ENCODE measurements at places on chromosomes 6 and 20.

DNA sequence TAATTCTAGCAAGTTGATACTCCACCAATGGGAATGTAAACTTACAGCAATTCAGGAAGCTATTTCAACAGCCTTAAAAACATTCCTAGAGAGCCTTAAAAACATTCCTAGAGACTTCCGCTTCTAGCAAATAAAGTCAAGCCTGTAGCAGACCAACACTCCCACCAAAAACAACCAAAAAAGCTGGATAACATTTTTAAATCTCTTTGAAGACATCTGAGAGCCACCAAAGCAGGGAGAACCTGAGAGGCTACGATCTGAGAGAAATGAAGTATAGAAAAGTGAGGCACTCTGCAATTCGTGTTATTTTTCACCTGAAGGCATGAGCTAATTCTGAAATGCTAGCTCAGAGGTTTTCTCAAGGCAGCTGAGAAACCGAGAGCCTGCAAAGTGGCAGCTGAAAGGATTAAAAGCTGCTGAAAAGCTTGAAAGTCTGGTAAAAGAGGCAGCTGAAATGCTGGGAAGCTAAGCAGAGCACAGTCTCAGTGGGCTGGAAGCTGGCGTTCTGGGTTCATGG, 20.9 kb downstream of the GPR63 start:
- DNase-seq: peak; percentile 6

GRCh38 chr6:167331565-167331964, 6.7 kb downstream of the TTLL2 start:
- no peak for DNase-seq

GRCh38 chr20:45469336-45470261, at the start of gene WFDC2:
Gene WFDC2 (plus strand): TSS chr20:45469753. CDS start chr20:45469782, 29 bp downstream.
- DNase-seq: no peak

- peak; percentile 62 for DNase-seq
These were observed at the start of gene COL21A1 for GRCh38 chr6:56246881-56247653. Gene COL21A1 (minus strand): TSS chr6:56247580. CDS start chr6:56182618, 64,962 bp downstream.

DNA sequence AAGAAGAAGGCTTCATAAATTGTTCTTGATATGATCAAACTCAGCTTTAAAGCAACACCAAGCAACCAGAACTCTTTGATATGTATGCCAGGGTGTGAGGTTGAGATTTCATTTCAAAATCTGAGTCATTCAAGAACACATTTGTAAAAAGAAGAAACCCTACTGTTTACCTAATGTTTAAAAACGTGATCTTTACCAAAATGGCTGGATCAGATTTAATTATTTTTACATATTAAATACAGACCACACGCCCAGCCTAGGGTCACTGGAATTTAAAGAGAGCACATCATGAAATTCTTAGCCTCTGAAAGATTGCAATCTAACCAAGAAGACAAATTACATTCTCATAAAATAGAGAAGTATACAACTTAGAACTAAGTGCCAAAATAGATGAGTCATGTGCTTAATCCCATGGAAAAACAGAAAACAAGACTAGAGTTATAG, 206.8 kb upstream of the SMLR1 start:
- DNase-seq: peak; percentile 45

GRCh38 chr20:44083220-44083933, 103.6 kb downstream of the JPH2 start:
- DNase-seq: peak; percentile 39

- peak; percentile 93 for DNase-seq
These were observed 59.8 kb upstream of the SYNJ2 start for GRCh38 chr6:157921685-157922367.

DNA sequence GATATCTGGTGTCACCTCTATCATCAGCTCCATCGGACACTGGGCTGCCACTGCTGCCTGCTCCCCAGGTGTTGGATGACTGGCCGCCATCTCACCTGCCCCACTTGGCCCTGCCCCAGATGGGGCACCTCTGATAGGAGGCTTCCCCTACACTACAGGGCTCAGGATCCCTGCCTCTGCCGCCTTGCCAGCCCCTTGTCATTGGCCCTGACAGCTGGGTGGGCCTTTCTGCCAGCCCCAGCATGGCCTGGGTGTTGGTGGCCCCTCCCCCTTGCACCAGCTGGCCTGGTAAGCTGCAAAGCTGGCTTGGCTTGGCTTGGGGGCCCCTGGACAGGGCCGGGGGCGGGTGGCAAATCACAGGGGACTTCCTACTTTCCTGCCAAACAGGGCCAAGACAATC, 10.6 kb downstream of the PACSIN1 start:
- DNase-seq: no peak

DNA sequence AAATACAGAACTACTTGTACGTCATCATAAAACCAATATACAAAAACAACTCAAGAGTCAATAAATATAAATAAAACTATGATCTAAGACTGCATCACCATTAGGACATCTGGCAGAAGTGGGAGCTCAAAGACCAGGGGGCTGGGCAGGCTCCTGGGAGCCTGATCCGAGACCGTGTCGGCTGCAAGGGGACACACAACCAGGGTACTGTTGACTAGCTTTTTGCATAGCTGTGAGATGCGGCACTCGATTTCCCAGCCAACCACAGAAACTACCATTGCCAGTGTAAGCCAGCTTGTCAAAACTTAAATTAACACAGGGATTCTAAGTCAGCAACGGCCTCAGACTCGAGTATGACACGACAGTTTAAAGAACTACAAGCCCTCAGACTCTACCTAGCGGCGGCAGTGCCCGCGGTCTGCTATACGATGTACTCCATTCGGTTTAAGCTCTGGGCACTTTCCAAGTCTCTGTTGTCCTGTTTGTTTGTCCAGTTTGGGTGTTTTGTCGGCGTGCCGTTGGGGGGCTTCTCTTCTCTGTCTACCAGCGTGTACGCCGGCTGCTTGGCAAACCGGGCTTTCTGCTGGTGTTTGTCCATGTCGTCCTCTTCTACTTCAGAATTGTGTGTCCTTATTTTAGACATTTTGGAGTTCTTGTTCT, 34.6 kb downstream of the JAG1 start:
- no peak for DNase-seq

DNA sequence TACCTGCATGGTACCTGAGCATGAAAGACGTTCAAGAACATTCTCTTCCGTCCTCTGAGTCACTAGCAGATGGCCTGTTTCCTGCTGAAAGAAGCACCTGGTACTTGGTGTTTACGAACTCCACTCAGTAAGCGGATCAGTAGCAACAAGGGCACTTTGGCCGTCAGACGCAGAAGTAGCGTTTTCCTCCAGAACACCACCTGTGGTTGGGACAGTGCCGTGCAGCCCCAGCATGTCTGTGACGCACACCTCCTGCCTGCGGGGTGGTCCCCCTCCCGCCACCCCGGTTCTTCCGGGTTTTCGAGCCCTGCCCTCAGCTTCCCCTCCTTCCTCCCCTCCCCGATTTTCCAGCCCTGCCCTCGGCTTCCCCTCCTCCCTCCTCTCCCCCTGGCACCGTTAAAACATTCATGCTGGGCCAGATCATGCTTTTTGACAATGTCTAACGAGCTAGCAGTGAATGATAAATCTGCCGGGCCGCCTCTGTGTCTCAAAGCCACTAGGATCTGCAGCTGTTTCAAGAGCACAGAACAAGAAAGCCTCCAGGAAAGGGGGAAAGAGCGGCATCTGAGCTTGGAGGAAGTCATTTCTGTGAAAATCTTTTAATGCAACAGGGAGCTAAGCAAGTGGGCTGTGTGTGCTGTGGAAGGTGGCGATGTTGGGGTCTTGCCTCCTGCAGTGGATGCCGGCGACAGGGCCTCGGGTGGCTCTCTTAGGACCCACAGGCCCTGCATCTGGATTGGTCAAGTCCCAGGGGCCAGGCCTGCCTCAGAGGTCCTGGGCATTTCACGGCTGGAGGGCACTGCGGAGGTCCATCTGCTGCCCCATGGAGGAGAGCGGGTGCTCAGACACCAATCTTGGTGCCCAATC, 207.9 kb downstream of the ERMARD start:
- no peak for DNase-seq

DNA sequence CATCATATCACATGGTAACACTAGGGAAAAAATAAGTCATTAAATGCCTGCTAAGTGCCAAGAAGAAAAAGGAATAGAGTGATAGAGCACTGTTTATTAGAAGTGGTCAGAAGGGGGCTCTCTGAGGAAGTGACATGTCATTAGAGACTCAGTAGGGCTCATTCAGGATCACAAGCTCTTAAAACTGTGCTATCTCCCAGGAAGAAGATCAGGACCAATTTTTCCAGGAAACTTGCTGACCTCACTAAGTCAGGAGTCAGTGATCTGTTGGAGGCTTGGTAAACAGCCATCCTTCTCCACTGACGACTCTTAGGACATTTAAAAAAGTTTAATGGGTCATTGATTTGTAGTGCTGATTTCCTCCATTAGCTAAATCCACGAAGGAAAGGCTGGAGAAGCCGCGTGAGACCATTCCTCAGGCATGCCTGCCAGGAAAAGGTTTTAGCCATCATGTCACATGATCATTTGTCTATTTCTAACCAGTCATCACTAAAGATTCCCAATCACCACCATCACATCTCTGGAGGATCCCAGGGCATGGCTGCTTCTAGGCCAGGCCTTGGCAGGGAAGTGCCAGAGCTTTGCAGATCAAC, 5.9 kb upstream of the PTPN1 start:
- DNase-seq: peak; percentile 40

DNA sequence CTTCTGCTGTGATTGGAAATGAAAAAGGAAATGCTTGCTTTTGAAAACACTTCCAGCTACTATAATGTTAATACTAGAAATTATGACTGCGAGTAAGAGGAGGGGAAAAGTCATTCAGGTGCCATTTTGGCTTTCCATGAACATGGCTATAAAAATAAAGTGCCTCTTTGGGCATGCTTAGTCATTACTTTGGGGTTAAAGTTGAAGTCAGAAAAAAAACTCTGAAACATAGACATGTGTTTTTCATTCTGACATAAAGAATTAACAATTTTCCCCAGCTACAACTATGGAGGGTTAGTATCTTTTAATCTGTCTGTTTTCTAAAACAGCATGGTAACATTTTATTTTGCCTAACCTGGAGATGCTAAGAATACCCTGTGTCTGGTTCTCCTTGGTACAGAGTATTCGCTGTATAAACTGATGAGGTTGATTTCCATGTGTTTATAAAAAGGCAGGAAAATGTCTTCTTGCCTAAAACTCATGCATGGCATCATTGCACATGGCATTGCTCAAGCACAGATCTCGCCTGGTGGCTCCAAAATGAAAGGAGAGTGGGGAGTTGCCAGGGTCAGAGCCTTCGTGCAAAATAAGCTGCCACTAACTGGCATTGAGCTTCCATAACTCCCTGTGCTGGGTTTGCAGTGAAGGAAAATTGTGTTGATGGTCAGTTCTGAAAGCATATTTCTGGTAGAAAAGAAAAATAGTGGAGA, 188.9 kb downstream of the KCNQ5 start:
- no peak for DNase-seq

DNA sequence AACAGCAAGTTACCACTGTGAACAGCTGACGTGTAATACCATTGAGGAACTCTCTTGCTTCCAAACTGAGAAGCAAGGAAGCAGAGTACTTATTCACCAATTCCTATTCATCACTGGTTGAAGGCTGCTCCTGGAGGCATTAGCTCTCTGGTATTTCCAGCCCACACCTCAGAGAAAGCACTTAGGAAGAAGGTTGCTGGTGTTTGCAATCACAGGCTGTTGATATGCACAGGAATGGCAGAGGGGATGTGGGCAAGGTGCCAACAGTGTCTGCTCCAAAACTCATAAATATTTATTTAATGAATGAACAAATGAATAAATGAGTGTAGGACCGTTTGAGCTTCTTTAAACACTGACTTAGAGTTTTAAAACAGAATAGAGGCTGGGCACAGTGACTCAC, 6.9 kb upstream of the RRBP1 start:
- DNase-seq: no peak

DNA sequence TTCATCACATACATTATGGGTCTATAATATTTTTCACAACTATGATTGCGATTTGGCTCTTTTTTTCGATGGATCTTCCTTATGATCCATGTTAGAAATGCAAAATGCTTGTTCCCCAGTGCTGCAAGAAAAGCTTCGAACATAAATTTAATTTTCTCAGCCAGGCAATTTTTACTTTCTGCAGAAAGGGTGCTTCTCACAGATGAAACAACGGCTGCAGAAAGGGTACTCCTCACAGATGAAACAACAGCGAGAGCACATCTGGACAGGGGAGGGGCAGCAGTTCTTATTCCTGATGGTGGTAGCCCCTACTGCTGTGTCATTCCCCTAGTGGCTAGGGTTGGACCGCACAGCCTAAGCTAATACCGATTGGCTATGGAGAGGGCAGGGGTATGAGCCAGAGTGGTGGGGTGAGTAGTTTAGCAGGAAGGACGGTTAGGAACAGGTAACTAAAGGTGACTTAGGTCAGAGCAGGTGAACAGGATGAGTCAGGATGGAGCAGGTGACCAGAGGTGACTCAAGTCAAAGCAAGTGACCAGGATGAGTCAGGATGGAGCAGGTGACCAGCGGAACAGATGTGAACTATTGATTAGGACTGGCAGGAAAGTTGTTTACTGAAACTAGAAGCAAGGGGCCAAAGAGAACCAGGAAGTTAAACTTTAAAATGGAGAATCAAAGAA, 13.4 kb upstream of the TREML4 start:
- no peak for DNase-seq

GRCh38 chr20:59784791-59785668, 148.4 kb downstream of the SYCP2 start:
- no peak for DNase-seq
